KG1 (cell line): ENCODE measurements at places on chromosomes 2 and 18.

GRCh38 chr18:35458271-35458670 is 39.5 kb downstream of the INO80C start:
- no peak for DNase-seq

GRCh38 chr18:493986-494983 is 6.2 kb downstream of the COLEC12 start:
- no peak for DNase-seq

DNA sequence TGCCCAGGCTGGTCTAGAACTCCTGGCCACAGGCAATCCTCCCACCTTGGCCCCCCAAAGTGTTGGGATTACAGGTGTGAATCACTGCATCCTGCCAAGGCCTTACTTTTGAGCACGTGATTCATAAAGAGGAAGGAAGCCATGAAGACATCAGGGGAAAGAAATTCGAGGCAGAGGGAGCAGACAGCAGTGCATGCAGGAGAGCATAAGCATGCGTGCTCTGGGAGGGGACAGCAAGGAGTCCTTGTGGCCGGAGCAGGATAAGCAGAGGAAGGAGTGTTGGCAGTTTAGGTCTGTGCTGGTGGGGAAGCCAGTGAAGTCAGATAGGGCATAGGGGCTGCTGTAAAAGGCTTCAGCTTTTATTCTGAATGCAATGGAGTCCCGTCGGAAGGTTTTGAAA is 400.5 kb upstream of the RAB12 start:
- DNase-seq = no peak

DNA sequence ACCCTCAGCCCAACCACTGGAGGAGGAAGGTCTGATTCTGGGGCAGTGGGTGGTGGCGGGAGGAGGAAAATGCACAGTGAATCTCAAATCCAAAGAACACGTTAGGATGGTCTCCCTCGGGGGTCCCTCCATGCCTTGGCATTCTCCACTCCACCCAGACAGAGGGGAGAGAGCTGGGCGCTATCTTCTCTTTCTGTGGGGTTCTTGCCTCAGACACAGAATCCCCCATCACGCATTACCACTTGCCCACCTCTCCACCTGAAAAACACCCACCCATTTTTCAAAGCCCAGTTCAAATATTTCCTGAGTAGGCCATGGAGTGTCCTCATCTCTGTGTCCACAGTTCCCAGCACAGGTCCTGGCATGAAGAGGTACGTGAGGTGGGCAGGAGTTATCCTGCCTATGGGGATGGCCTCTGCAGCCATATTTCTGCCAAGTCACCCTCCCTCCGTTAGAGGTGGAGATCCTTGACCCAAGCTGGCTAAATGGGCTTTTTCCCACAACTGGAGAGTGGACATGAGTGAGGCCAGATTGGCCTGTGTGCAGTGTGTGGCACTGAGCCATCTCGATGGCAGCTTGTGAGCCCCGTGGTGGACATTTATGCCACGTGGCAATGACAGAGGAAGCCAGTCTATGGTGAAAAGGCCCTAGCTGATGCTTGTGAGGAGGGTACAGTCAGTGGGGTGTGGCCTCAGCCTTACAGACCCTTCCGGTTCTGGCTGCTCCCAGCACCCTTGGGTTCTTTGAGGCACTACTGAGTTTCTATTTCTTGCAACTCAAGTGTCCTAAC is 9.5 kb upstream of the TEX261 start:
- DNase-seq = no peak
